ENCODE measurements at places on chromosomes 6 and 20.
A peak's percentile ranks its signal among the peaks of the same experiment; 100 is the strongest.

DNA sequence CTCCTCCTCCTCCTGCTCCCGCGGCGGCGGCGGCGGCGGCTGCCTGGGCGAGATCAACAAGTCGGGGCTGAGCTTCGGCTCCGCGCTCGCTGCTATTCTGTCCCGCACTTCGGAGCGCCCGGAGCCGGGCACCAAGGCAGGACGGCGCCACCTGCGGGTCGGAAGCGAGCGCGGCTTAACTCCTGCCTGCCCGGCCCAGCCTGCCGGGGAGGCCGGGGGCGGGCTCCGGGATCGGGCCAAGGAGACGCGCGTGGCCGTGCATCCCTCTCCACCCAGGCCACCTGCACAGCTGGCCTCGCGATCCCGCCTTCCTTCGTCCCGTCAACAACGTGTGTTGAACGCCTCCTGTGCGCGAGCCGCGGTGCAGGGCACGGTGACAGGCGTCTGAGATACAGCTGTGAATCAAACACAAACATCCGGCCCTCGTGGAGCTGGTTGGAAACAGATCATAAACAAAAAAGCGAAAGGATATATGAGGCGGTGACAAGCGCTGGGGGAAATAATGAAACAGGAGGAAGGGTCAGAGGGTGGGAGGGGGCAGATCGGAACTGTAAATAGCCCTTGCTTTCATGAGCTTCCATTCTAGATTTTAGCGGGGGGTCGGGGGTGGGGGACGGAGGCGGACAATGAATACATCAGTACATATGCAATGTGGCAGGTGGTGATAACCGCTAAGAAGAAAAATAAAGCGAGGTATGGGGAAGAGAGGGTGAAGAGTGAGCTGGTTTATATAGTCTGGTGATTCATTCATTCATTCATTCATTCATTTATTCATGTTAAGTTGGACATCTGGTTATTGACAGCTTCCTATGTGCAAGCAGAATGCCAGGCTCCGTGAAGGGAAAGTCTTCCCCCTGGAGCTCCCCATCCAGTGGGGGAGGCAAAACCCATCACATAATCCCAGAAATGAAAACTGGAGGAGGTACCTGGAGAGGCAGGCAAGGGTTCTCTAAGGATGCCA, 2.0 kb upstream of the KCNB1 start:
- peak; percentile 27 for DNase-seq

GRCh38 chr6:144632266-144632665, 347.1 kb downstream of the UTRN start:
- DNase-seq, result no peak

- no peak for DNase-seq
Measured at GRCh38 chr6:40799296-40800140, 212.4 kb upstream of the LRFN2 start.

GRCh38 chr6:83879746-83880145, 20.3 kb downstream of the CYB5R4 start:
- DNase-seq, result no peak

- peak; percentile 57 for DNase-seq
Measured at GRCh38 chr6:30810813-30811339, 66.5 kb upstream of the IER3 start.

DNA sequence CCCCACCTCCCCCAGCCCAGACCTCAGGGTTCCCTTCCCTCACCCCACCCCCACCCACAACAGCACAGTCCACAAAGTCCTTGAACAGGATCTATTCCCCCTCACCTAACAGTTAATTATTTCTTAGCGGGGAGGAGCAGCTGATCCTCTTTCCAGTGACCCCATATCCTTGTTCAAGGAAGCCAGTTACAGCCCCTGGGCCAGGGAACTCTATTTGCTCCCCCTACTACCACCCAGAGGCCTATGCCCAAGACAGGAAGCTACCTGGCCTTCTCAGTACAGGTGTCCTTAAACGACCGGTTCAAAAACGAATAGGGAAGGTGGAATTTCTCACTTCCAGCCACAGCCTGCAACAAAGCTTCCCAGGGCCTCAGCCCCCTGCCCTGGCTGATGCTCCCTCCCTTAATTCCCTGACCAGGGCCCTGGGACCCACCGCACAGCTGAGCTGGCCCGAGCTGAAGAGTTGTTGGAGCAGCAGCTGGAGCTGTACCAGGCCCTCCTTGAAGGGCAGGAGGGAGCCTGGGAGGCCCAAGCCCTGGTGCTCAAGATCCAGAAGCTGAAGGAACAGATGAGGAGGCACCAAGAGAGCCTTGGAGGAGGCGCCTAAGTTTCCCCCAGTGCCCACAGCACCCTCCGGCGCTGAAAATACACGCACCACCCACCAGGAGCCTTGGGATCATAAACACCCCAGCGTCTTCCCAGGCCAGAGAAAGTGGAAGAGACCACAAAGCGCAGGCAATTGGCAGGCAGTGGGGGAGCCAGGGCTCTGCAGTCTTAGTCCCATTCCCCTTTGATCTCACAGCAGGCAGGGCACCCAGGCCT, 778 bp downstream of the MCCD1 start:
- no peak for DNase-seq

- DNase-seq, result no peak
Measured at GRCh38 chr6:128648022-128648598, 127.7 kb upstream of the PTPRK start.

GRCh38 chr6:136803608-136804007, 11.3 kb upstream of the MAP3K5 start:
- no peak for DNase-seq

GRCh38 chr6:6711832-6712448, 123.4 kb downstream of the LY86 start:
- DNase-seq, result no peak

- no peak for DNase-seq
Measured at GRCh38 chr6:146883640-146884531, 285.1 kb downstream of the ADGB start.

DNA sequence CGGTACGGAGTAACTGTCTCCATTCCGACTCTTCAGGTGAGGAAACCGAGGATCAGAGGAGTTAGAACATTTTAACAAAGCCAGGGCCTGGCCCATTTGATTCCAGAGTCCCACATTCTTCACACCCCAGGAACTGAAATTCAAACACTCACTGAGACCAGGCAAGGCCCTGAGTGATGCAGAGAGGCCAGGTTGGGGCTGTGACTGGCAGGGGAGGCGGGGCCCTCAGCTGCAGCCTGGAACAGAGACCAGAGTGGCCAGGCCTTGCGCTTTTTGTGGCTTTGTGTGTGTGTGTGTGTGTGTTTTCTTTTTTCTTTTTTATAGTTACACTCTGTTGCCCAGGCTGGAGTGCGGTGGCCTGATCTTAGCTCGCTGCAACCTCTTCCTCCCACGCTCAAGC, 57.2 kb downstream of the BCAS4 start:
- DNase-seq, result no peak

- no peak for DNase-seq
Measured at GRCh38 chr6:53765270-53765669, 29.5 kb upstream of the LRRC1 start.

DNA sequence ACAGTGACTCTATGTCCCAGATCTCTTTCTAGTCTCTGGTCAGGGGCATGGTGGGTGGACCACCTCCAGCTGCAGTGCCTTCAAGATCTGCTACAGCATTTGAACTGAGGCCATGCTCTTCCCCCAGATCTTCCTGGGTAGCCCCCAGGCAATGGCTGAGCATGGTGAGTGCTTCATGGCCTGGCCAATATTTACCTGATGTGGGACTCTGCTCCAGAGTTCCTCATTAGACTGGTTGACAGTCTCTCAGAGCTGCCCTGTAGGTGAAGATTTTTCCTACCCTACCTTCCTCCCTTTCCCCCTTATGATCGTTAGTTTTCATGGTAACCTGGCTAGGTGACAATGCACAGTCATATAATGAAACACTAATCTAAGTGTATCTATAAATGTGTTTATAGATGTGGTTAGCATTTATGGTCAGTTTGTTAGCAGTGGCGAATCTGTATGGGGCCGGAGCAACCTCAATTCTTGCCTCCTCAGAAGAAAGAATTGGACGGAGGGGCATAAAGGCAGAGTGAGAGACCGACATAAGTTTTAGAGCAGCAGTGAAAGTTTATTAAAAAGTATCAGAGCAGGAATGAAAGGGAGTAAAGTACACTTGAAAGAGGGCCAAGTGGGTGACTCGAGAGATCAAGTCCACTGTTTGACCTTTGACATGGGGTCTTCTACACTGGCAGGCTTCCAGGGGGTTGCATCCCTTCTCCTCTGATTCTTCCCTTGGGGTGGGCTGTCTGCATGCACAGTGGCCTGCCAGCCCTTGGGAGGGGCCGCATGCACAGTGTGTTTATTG, 256.3 kb downstream of the CD83 start:
- DNase-seq, result no peak

DNA sequence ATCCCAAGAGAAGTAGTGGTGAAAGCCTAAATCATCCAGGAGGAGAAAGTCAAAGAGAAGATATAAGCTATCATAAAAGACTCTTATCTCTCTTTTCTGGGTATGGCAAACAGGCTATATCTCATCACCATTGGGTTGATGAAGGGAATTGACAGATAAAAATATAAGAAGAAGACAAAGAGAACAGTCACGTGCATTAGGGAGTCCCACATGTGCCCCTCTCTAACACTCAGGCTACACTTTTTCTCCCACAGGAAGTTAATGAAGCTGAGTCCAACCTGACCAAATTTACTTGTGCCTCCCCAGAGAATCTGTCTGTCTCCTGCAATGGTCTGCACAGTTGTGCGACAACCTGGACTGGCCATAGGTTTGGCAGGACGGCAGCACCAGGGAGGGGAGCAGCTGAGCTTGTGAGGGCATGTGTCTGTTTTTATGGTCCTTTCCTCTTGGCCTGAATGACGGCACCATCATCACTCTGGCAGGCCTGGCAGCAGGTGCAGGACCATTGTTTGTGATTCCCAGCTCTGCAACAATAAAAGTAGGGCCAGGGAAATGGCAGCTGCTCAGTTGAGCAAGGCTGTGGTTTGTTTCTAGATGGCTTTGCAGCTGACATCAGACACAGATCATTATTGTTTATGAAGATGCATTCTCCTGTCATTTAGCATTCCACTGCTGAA, 144.5 kb upstream of the MCHR2 start:
- no peak for DNase-seq

DNA sequence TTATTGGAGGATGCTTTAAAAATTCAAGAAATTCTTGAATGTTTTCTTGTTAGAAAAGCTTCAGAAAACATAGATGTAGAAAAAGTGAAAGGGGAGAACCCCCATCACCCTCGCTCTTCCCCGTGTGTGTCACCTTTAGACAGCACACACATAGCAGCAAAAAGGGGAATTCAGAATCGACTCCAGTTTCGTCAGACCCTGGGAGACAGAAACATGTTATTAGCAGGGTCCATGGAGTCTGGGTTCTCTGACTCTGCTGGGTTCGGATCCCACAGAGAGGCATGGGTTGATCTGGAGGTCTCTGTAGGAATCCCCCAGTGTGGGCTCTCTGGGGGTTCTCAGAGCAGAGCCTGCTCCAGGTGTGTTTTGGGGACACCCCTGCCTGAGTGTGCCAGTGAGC, 43.7 kb downstream of the ARHGAP40 start:
- no peak for DNase-seq

DNA sequence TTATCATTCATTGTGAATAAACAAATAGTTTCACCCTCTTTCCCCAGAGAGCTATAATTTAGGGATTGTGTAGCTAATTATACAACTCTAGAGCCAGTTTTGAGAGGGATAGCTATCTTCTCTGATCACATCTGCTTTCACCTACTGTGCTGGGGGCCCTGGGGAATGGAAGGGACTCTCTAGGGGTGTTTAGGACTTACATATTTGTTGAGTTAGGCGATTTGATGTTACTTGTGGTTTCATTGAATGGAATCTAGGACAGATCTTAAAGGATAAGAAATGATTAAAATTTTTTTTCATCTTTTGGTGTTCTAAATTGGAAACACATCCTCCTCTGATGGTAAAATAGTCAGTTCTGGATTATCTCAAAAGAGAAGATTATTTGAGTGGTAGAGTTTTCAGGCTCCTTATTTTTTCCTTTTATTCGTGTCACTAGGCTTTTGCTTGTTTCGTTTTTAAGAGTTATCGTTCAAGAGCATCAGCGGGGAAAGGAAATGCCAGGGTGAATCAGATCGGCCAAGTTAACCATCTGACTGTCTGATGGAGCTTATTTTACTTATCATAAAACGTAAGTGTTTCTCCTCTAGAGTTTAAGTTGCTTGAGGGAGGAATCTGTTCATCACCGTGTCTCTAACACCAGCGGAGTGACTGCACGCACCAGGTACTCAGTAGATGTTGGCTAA, 236.7 kb downstream of the FARS2 start:
- DNase-seq, result no peak

GRCh38 chr20:40276301-40276700, 412.7 kb downstream of the MAFB start:
- no peak for DNase-seq

- DNase-seq, result no peak
Measured at GRCh38 chr20:59780494-59781185, 152.8 kb downstream of the SYCP2 start.

- no peak for DNase-seq
Measured at GRCh38 chr20:23452776-23453175, at the start of gene CST11. CST11 (minus strand) TSS chr20:23452876; CDS start chr20:23452811, 65 bp downstream.

Data from stimulated activated CD4-positive, alpha-beta T cell treated with anti-CD3 and anti-CD28 coated beads, Interleukin-1b, Interleukin-23, amount 100 ng/mL, for 1 hour (primary cell).